ENCODE measurements at places on chromosomes 7 and 10.

DNA sequence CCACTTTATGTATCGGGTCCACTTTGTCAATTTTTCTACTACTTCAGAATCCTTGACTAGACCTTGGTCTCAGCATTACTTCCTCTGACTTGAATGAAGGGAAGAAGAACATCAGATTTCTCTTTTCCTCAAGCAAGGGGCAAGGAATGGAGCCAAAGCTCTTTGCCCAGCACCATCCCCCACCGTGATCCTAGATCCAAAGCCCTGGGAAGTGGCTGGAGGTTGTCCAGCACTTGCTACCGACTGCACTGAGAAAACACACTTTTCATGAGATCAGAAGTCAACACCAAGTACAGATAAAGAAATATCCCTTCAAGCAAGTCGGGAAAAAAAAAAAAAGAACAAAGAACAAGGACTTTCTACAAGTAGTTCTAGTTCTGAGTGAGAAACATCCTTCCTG, 102.1 kb upstream of the DDC start:
- no peak for DNase-seq

DNA sequence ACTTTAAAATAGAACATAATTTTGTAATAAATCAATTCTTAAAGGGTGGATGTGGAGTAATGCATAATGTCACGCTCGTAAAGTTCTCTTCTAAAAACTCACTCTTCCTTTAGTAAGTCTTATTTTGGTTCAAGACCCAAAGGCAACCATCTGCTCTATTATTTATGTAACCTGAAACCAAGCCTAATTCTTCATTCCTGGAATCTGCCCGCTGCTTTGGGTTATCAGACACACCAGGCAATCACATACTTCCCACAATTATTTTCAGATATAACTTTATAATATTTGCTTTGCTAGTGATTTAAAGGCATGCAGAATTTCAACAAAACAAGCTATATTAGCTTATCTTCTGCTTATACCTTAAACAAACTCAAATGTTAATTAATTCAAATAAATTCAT, 39.0 kb downstream of the RAB11FIP2 start:
- no peak for DNase-seq

- DNase-seq, result no peak
These were observed 115.1 kb downstream of the CCNY start for GRCh38 chr10:35451151-35452016.

DNA sequence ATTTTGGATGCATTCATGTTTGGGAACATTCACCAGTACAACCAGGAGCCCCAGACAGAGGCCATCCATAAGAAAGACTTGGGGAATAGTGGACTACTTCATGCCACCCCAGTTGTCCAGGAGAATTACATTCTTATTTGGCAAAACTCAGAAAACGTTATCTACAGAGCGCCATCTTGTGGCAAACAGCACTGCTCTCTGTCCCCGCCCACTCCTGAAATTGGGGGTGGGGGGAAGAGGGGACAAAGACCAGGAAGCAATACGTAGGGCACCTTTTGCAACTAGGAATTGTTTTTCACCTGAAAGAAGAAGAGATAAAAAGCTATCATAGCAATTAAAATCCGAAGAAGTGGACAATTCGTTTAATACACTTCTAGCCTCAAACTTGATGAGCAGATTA, 134.6 kb upstream of the MGMT start:
- no peak for DNase-seq

DNA sequence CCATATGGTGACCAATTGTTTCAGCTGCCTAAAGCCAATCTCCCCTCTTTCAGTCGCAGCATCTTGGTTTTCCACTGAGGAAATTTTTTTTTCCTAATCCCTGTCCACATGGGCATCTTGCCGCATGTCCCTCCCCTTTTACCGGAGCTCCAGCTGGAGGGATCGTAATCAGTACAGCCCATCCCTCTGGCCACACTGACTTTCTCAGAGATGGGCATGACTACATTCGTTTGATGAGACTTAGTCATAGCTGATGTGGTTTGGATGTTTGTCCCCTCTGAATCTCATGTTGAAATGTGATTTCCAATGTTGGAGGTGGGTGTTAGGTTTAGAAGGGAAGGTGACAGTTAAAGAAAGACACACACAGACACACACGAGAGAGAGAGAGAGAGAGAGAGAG, 186.8 kb upstream of the CXCL12 start:
- no peak for DNase-seq

- DNase-seq, result no peak
These were observed 111.5 kb downstream of the PLCE1 start for GRCh38 chr10:94105226-94105625.

DNA sequence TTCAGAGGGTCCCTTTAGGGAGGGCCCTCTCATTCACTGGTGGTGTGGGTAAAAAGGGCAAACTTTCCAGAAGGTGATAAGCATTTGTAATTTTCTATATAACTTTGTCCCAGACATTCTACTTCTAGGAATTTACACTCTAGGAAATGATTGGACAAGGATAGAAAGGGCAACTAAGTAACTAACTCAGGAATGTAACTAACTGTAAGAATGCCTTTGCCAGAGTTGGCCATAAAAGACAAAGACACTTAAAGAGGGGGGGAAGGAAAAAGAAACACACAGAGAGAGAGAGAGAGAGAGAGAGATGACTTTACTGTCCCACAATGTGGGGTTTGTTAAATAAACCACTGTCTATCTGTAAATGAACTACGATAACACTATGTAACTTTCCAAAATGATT, 38.5 kb upstream of the ITPRID1 start:
- DNase-seq, result no peak

- no peak for DNase-seq
These were observed 192.4 kb upstream of the DKK1 start for GRCh38 chr10:52121688-52122087.

DNA sequence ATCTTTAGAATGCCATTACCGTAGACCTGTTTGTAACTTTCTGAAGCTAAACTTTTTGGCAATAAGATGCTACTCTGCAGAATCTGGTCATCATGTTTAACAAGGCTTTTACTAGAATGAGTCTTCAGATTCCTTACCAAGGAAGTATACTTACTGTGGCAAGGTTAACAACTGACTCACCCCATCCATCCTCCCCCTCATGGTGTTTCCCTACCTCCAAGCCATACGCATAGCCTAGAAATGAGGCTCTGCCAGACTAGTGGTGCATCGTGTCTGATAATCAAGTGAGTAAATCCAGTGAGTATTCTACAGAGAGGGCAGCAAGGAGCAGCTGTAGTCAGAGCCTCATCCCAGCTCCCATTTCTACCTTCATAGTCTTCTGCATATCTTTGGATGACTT, 223.6 kb downstream of the IPMK start:
- DNase-seq, result no peak

DNA sequence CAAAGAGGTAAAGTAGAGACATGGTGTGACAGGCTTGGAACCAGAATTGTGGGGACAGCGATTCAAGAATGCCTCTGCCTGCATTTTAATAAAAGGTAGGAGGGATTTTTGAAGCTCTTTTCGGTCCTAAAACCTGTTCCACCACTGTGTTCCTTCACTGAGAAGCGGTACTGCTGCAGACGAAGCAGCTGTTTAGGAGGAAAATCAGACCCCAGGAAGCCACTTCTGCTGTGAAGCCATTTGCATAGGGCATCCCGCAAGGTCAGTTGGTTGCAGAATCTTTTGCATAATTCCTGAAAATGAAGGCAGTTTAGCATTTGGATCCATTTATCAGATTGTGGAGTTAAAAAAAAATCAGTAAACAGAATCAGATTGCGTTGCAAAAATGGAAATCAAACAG, 183.3 kb upstream of the PRKCQ start:
- DNase-seq, result no peak

DNA sequence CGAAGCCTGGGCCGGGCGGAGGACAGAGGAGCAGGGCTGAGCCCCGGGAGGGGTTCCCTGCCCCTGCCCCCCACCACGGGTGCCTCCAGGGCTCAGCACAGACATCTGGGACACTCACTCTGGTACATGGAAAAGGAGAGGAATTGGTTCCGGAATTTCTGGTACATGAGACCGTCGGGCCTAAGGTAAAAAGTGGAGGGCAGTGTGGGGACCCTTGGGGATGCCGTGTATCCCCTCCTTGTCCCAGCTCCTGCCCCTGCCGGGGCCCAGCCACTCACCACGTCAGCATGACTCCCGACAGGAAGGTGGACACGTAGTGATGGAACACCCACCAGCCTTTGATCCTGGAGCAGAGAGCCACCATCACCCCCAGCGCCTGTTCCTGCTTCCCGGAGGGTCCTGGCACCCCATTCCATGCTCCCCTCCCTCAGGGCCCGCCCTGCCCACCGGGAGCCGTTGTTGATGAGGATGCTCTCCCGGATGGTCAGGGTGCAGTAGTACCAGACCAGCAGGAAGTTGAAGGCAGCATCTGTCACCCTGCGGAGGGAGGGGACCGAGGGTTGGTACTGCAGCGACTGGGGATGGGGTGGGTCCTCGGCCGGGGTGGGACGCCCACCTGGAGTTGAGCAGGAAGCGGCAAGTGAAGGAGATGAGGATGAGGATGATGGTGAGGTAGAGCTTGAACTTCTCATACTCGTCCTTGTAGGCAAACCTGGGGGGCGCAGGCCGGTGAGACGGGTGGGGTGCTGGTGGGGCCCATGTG, 6.4 kb downstream of the TMEM120A start:
- no peak for DNase-seq

DNA sequence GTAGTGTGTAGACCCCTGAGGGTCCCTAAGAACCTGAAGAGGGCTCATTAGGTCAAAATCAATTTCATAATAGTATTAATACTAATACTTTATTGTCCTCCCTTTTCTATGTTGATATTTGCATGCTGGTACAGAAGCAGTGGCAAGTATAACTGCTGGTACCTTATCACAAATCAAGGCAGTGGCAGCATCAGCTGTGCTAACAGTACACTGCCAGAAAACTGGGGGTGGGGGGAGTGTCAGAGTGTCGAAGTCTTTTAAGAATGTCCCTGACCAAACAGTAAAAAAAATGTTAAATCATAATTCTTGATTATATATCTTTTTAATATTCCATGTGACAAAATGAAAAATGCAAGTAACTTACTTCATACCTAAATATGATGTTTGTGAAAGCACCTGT, 716.9 kb downstream of the MAGI2 start:
- no peak for DNase-seq

- no peak for DNase-seq
These were observed 198.8 kb downstream of the GRID1 start for GRCh38 chr10:86167762-86168128.

- DNase-seq, result no peak
These were observed 84.9 kb downstream of the NAMPT start for GRCh38 chr7:106199813-106200364.

DNA sequence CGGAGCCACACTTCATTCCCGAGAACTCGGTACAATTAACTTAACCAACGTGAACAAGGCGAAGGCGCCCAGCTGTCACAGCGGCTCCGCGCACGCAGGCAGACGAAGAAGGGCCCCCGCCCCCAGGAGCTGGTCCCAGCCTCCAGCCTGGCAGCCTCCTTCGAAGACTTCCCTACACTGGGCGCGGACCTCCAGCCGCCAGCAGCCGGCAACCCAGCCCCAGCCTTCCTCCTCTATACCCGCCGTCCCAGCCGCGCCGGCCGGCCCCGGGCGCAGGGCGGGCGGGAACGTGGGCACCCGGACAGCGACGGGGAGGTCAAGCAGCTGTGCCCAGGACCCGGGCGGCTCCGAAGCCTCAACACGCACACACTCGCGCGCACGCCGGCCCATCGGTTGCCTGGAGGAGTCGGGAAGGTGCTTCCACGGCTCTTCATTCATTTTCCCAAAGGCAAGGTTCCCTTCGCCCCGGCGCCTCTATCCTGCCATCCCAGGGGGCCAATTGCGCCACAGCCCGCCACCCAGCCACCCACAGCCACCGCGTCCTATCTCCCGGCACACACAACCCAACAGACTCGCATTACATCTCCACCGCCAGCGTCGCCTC, 1.6 kb downstream of the CHST15 start:
- DNase-seq, result no peak

DNA sequence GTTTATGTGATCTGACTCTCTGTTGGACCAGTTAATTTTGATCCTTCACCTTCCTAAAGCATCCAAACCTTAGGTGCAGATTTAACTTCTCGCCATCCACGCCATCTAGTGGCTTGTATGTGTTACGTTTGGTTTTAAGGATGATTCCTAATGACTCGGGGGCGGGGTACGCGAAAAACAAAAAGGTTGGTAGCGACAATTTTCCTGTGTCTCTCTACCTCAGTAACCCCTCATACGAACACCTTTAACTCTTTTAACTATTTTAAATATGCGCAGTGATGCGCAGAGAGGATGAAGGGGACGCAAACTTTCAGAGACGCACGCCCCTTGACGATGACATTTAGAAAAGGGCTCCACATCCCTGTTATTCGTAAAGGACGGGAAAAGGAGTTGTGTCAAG, 714 bp upstream of the KCND2 start:
- no peak for DNase-seq
